ENCODE measurements at places on chromosomes 6 and 20. TPM values are rescaled to one million over a fixed set of nuclear protein-coding genes. Genes with fewer than 3 reads are reported as not detected.

GPX5 gene
- polyA plus RNA-seq = 3.6 TPM

BLCAP gene
- polyA plus RNA-seq = 112 TPM

YIPF3 gene
- 134 TPM for polyA plus RNA-seq

DNAH8 gene
- not detected for polyA plus RNA-seq

KHDC1L gene
- polyA plus RNA-seq = not detected

GSTA3 gene
- not detected for polyA plus RNA-seq

SEMG1 gene
- polyA plus RNA-seq = not detected

SMIM13 gene
- 9.6 TPM for polyA plus RNA-seq

SNX9 gene
- 23.9 TPM for polyA plus RNA-seq

E2F1 gene
- 26.7 TPM for polyA plus RNA-seq

TBXT gene
- not detected for polyA plus RNA-seq

SYCP2L gene
- polyA plus RNA-seq = 0.51 TPM

WFDC12 gene
- not detected for polyA plus RNA-seq

MMP24OS gene
- polyA plus RNA-seq = 61.4 TPM

DPPA5 gene
- not detected for polyA plus RNA-seq

CTSA gene
- 78.1 TPM for polyA plus RNA-seq

PI16 gene
- polyA plus RNA-seq = 0.37 TPM

B3GALT4 gene
- polyA plus RNA-seq = 15.8 TPM

MACROD2 gene
- polyA plus RNA-seq = 9.3 TPM

PSMB8 gene
- 0.57 TPM for polyA plus RNA-seq

AVP gene
- polyA plus RNA-seq = not detected

PXDC1 gene
- polyA plus RNA-seq = 11.4 TPM

RBBP8NL gene
- polyA plus RNA-seq = not detected

SIM1 gene
- not detected for polyA plus RNA-seq

PLTP gene
- polyA plus RNA-seq = 99.6 TPM

TBX18 gene
- 1.2 TPM for polyA plus RNA-seq

SLC22A23 gene
- 15.7 TPM for polyA plus RNA-seq

All from cardiac muscle cell (in vitro differentiated cells and primary cell).